ENCODE measurements at places on chromosomes 2 and 18. TPM values are rescaled to one million over a fixed set of nuclear protein-coding genes. Genes with fewer than 3 reads are reported as not detected.

GRCh38 chr2:222851956-222852617 is 8.7 kb upstream of the ACSL3 start:
- no peak for DNase-seq

- no peak for DNase-seq
Measured at GRCh38 chr2:55156326-55156725, 75.8 kb downstream of the CLHC1 start.

GRCh38 chr2:218877331-218877730 is 3.3 kb upstream of the WNT10A start:
- no peak for DNase-seq

GRCh38 chr18:54830866-54831265 is 2.6 kb downstream of the RAB27B start:
- no peak for DNase-seq

DNA sequence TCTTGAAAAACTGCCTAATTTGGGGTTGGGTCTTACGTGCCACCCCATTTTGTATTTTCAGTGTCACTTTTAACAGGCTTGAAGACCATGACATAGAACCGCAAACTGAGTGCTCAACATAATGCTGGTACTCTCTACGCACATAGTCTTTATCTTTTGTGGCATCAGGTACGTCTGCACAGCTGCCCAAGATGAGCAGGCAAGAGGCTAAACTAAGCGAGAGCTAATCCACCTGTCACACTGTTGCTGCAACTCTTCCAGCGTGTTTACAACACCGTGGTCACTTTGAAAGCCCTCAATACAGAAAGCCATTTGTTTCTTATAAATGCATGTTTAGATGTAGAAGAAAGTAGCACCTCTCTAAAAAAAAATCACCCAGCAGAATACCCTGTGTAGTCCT is 270.0 kb upstream of the TCF4 start:
- DNase-seq, result no peak

DNA sequence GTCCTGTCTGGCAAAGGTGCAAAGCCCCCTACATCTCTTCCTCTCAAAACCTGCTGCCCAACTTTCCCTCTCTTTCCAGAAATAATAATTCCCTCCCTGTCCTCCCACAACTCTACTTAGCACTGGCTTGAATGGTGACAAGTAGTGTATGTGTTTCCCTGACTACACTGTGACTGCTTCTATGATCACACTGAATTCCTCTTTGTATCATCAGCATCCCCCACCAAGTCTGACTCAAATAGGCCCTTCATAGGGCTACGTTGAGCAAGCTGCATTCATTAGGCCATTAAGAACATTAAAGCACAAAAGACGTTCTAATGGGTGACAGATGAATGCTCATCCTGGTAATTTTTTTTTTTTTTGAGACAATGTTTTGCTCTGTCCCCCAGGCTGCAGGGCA is 13.7 kb upstream of the ST3GAL5 start:
- DNase-seq, result no peak

NGEF gene
- 3.6 TPM for total RNA-seq

PPP1R1C gene
- not detected for total RNA-seq

ZNF638 gene
- 230 TPM for total RNA-seq

CD8B2 gene
- not detected for total RNA-seq

NT5C1B gene
- not detected for total RNA-seq

Data from thoracic aorta (tissue), 2 donors.